ENCODE measurements at places on chromosomes 16 and 17.

DNA sequence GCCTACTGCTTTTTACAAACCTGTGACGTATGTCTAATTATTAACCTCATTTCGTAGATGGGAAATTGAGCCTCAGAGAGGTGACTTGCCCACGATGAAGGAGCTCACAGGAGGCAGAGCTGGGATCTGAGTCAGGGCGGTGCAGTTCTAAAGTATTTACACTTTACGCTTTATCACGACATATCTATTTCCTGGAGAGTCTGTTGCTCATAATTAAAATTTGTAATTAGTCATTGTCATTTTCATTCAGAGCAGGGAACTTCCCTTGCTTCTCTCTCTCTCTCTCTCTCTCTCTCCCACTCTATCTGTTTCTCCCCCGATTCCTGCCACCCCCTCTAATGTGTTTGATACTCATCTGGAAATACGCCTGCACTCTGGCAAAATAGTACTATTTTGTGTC, 5.9 kb downstream of the SLC5A11 start:
- no peak for DNase-seq

GRCh38 chr17:58593123-58593522, 78.7 kb upstream of the MTMR4 start:
- no peak for DNase-seq

GRCh38 chr17:63930951-63931575, 1.1 kb downstream of the CD79B start:
- no peak for DNase-seq

DNA sequence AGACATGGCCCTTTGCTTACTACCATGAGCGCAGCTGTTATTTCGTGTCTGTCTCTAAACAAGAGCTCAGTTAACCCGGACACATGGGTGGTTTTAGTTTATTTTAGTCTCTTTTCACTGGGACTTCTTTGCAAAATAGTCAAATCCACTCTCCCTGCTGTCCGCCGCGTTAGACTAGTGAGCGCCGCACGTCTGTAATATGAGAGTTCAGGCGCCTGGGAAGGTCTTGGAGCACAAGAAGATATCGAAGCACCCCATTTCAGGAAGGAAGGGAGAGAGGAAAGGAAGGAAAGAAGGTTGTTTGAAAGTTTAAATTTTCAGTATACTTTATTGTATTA, 111.0 kb upstream of the CHMP6 start:
- no peak for DNase-seq

GRCh38 chr17:43846963-43847371, at the start of gene CD300LG:
CD300LG (plus strand) TSS chr17:43847176; CDS start chr17:43847217, 41 bp downstream.
- no peak for DNase-seq

DNA sequence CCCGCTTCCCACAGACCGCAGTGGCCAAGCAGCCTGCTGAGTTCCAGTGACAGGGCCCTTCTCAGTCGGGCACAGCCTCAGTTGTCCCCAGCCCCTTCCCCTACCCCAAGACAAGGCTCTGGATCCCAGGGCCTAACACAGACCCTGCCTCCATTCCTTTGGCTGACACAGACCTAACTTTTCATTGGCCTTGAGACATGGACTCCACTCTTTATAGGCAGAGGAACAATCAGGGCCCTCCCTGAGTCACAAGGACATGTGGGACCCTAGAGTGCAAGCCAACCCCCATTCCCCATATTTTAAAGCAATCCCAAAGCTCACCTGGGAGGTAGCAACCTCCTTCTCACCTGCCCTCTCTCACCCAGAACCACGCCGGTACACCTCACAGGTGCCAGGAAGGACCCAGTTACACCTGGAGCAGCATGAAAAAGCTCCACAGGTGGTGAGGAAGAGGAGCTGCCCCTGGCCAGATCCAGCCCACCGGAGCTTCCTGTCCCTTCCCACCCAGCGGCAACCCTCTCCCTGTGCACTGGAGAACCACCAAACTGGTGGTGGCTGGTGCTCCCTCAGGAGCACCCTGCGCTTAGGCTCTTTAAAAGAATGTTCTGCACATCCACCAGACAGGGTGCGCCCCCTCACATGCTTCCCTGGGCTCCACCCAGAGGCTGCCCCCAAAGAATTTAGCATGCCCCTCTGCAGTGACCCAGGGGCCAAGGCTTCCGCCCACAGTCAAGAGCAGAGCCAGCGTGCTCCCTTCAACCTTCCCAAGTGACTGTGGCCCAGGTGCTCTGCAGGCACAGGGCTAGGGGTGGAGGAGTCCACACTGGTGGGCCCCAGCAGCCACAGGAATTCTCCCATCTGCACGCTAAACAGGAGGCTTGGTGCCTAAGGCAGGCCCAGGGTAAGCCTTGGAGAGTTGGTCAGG, 3.4 kb downstream of the MNT start:
- no peak for DNase-seq

DNA sequence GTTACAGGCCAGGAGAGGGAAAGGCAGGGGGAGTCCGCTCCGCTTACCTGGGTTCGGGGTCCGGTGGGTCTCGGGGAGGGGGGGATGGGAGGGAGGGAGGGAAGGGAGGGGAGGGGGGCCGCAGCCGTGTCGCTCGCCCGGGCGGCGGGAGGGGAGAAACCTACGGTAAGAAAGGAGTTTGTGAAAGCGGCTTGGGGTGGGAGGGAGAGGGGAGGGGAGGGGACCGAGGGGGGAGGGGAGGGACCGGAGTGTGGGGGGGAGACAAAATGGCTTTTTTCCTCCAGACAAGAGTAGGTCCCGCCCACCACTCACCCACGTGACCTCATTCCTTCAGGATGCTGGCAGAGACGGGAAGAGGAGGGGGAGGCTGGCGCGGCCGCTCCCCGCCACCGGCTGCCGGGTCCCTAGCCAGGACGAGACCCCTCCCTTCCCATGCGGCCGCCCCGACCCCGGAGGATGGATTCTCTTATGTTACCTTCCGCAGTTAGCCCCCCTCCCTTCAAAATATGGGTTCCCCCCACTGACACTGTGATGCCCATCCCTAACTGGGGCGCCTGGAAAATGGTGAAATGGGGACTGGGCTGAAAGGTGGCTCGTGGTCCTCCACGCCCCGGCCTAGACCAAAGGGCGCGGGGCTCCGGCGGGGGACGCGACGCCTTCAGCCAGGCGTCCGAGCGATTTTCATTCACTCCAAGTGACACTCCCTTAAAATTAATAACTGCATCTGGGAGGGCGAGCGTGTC, at the start of gene PCGF2:
Gene PCGF2 (minus strand): TSS at position 188 of the 743 bp plus-strand sequence. CDS start 7,934 bp downstream, outside the sequence.
- peak; percentile 92 for DNase-seq

GRCh38 chr16:79972053-79972704, 371.6 kb upstream of the MAF start:
- no peak for DNase-seq

GRCh38 chr17:40419559-40420331, 2.0 kb upstream of the TOP2A start:
- DNase-seq, result peak; percentile 5

DNA sequence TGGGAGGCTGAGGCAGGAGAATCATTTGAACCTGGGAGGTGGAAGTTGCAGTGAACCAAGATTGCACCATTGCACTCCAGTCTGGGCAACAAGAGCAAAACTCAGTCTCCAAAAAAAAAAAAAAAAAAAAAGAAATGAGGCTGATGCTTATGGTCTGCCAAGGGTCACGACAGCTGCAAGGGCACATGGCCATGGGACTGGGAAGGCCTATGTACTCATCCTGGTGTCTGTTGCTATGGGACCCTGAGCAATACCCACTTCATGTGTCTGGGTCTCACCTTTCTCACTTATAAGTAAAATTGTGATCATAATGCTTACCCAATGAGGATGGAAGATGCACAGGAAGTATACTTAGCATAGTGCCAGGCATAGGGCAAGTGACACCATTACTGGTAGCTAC, 16.6 kb downstream of the MIEF2 start:
- DNase-seq, result no peak

- DNase-seq, result no peak
Observed at GRCh38 chr16:57486858-57487834, 853 bp upstream of the DOK4 start.

GRCh38 chr17:58703137-58703915, 10.9 kb downstream of the RAD51C start:
- DNase-seq, result no peak

DNA sequence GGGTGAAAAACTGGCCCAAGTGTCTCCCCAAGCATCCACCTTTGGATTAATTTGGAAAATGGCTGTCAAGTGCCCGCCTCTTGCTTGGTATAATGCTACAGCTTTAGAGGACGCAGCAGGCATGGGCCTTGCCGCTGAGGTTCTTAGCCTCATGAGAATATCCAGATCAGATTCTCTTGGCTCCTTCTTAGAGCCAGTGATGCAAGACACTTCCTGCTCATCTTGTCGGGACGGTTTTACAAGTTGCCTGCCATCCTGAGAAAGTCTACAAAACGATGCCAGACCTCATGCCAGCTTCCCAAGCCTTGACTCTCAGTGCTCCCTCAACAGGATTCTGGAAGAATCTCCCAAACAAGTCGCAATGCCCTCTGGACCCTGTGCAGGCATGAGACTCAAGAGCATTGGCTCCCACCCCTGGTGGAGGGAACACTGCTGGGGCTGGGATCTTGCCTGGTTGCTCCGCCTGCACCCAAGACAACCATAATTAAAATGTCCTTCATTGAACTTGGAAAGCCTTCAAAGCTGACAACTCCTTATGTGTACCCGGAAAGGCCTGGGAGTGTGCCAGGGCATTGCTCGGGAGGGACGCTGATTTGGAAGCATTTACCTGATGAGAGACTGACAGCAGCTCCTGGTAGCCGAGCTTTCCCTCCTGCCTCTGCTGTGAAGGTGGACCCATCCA, 25.8 kb upstream of the STH start:
- no peak for DNase-seq

DNA sequence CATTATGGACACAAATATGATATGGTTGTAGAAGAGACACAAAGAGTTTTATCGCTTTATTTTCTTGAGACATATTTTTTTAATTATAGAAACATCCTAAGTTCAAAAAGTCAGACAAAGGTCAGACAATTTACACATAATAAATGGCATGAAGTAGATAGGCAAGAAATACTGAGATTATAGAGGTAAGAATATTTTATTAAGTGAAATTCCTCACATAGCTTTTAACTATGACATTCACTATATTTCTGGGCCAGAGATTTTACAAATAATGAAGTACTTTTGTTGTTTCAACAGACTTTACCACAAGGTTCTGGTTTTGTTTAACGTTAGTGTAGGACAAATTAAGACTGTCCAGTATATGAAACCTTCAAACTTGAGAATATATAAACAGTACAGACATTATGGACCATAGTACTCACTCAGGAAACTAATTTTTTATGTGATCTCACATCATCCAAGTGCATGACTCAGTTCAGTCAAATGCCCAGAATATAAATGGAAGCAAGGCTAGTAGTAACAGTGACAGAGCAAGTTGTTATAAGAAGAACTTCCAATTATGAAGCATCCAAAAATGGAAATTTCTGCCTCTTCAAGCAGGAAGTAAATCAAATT, 394.8 kb downstream of the KCNJ2 start:
- no peak for DNase-seq

DNA sequence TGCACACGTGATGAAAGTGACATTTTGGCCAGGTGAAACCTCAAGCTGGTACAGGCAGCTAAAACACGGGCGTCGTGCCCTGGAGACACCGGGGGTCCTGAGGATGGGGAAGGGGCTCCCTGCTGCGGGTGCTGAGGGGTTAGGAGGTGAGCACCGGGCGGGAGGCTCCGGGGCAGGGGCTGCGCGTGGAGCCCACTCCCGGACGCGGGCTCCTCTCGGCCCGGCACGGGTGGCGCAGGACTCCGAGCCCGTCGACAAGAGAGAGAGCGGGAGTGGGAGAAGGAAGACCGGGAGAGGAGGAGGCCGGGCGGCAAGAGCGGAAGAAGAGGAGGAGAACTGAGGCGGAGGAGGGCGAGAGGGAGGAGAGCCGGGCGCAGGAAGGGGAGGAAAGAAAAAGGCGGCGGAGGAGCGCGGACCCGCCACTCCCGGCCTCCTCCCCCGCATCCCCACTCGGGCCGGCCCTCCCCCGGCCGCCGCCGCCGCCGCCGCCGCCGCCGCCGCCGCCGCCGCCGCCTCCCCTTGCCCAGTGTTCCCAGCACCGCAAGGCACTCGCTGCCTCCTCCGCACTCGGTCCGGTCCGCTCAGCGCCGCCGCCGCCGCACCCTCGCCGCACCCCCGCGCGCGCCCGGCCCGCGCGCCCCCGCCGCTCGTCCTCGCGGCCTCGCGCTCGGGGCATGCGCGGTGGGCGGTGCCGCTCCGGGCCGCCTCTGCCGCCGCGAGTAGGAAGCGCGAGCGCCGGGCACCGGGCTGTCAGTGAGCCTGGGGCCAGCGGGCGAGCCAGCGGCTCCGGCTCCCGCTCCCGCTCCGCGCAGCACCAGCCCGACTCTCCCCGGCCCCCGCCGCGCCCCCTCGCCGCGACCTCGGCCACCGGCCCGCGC, at the start of gene PRKCA:
Gene PRKCA (plus strand): TSS at position 750 of the 878 bp plus-strand sequence.
- peak; percentile 66 for DNase-seq

DNA sequence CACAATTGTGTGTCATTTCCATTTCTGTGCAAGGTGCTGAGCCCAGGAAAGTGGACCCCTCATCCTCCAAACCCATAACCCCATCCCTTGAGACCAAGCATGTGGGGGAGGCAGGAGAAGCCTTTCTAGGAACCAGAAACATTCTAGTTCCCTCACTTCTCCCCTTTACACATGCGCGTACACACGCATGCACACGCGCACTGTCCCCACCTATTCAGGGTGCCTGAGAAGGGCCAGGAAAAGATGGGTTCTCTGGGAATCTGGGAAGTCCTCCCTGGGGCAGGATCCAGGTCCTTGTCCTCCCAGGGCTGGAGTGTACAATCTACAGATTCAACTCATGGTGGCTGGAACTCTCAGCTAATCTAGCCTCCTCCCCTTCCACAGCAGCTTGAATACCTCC, 2.4 kb downstream of the PPY start:
- no peak for DNase-seq

DNA sequence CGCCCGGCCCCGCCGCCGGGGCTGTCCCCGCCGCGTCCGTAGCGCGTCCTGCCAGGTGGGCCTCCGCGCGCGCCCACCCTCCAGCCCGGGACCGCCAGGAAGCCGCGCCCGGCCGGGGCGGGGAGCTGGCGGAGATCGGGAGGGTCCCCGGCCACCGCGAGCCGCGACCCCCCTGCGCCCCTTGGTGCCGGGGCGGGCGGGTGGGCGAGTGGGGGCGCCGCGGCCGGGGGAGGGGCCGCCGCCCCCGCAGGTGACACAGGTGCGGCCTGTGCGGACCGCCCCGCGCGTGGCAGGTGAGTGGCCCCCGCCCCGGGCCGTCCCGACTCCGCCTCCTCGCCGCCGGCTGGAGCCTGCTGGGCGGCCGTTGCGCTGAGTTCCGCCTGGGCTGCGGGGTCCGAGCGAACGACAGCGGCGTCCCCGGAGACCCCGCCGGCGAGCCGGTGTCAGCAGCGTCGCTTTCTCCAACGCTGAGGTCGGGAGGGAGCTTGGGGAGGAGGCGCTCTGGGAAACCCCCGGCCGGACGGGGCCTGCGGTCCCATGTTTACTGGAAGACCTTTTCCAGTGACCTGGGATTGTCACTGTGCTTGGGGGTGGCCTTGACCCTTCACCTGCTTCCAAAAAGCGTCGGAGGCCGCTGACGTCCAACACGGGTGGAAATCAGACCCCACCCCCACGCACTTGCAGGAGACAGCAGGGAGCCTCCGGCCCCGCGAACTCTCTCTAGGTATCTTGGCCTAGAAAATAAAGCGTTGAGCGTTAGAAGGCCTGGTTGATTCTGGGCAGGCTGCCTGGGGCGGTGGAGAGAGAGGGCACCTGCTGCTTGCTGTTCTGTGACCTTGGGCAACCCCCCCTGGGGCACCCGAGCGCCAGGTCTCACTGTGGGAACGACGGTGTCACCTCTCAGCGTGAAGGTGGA, 542 bp downstream of the KLHL36 start:
- no peak for DNase-seq

- DNase-seq, result no peak
Observed at GRCh38 chr16:28935924-28936783, 4.4 kb downstream of the CD19 start.

GRCh38 chr17:50042211-50042610, 13.7 kb upstream of the ITGA3 start:
- DNase-seq, result no peak

GRCh38 chr17:82528484-82529265, 9.1 kb downstream of the FOXK2 start:
- DNase-seq, result peak; percentile 64

Measured in COR-L47 (cell line).